NCI-H2081 (cell line): ENCODE measurements at places on chromosomes 6 and 20.

DNA sequence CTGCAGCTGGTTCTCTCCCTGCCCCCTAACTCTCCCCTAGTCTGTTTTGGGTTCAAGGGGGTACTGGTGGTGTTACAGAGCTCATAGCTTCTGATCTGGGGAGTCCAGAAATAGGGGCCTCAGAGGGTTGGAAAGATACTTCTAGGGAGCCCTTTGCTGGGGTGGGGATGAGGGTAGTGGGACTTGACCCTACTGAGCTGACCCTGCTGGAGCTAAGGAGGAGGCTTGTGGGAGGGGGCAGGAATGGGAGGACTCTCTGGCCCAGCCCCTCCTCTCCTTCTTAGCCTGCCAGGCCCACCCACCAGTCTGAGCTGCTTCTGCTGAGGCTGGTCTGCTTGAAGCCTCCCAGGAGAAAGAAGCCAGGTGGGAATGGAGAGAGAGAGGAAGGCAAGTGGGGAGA is at the start of gene EGFL8:
EGFL8 (plus strand) TSS at position 301 of the 400 bp plus-strand sequence. CDS start 1,571 bp downstream, outside the sequence.
- no peak for DNase-seq

DNA sequence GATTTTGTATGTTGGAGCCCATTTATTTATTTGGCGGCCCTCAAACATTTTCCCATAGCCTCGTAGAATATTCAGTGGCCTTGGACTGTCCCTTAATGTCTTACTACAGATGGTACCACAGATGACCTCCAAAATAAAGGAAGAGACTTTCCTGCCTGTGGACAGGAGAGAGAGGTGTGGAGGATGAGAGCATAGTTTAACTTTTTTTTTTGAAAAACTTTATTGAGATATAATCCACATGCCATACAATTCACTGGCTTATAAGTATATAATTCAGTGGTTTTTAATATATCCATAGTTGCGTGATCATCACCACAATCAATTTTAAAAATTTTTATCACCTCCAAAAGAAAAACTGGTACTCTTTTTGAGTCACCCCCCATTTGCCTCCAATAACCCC is 4.6 kb upstream of the PPP1R16B start:
- no peak for DNase-seq

- no peak for DNase-seq
Observed at GRCh38 chr6:13250703-13251102, 77.6 kb downstream of the TBC1D7 start.

GRCh38 chr6:104995989-104996617 is 39.2 kb downstream of the LIN28B start:
- no peak for DNase-seq

DNA sequence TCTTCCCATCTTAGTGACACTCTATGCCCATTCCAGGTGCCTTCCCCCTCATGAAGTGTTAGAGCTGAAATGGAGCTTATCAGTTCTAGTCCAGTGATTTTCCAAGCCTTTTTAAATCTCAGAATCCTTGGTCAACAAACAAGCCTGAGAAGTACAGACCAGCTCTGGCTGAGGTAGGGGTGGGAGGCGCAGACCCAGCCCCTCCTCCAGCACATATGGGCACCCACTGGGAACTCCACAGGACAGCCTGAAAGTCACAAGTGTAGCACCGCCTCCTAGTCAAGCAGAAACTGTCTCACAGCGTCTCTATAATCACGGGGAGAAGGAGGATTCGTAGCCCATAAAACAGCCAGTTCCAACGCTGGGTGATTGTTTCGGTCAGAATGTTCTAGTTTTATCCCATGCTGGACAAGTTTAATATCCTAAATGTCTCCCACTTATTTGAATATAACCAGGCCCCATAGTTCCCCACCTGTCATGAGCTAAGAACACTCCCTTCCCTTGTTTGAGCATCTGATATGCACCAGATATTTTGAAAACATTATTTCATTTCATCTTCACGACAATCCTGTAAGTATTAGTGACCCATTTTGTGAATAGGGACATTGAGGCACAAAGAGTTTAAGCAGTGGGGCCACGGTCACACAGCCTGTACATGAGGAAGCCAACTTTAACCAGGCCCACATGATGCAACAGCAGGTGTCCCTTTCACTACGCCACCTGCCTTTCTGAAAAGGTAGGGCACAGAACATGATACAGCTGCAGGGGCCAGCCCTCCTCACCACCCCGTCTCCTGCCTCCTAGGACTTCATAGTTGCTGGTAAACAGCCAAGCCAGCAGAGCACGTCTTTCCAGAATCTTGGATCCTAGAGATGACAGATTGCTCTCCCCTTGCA is 40.1 kb downstream of the TRAF3IP2 start:
- peak; percentile 52 for DNase-seq

- DNase-seq, result no peak
Observed at GRCh38 chr6:10610289-10610688, 84.1 kb downstream of the C6orf52 start.

DNA sequence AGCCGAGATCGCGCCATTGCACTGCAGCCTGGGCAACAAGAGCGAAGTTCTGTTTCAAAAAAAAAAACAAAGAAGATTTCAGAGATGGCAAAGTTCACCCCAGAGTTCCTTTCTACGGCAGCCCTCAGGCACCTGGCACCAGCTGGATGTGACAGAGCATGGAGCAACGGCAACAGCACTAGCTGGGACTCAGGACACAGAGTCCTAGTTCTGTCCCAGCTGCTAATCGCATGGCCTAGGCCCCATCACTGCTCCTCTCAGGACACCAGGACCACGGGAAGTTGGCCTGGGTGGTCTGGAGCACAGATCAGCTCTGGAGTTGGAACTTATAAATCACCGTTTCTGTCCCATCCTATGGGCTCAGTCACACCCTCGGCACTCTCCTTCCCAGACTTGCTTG is 1.1 kb downstream of the PGC start:
- DNase-seq, result no peak

DNA sequence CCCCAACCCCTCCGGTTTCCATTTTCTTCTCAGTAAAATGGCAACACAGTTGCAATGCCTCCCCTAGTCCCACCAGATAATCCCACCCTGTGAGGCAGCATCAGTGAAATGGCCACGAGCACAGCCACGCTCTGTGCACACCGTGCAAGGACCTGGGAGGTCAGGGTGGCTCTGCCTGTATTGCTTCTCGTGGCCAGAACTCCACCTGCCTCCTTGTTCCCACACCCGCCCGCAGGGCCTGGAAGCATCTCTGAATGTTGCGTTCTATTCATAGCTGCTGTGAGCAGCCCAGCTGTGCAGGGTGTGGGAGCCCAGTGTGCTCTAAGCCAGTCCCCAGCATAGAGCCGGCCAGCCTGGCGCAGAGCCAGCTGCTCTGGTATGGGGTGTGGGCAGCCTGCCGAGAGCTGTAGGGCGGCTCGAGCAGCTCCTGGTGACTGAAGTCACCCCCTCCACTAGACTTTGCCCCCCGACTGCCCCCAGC is 161.1 kb downstream of the DLL1 start:
- DNase-seq, result peak; percentile 57

- no peak for DNase-seq
Observed at GRCh38 chr6:134437376-134437775, 119.5 kb upstream of the SGK1 start.

DNA sequence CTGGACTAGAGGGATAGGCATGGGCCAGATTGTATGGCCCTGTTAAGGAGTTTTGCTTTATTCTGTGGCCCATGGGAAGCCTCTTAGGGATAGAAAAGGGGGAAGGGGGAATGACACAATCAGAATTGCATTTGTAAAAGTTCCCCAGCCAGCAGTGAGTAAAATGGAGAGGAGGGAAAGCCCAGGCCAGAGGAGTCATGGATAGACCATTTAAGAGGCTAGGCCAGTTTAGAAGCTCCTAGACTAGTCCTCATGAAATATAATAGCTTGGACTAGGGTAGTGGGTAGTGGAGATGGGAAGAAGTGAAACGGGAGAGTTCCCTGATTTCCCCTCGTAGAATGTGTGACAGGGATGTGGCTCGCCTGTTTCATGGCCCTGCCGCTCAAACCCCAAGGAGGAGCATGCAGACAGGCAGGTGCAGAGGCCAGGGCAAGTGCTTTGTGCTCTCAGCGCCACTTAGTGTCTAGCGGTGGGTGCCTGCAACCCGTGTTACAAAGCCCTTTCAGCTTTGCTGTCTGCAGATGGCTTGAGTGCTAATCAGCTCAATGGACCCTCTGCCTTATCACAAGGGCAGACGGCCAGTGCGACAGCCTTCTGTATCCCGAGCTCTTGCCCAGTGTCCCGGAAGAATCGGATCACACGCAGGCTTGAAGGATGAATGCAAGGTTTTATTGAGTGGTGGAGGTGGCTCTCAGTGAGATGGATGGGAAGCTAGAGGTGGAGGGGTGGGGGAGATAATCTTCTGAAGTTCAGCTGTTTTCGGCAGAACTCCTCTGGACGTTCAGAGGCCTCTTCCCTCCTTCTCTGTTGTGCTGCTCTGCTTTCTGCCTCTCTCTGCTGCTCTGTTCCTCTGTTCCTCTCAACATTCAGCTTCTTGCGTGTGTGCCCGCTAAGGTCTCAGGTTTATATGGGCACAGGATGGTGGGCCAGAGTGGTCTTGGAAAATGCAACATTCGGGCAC is 141.1 kb downstream of the CEP57L1 start:
- DNase-seq, result no peak

DNA sequence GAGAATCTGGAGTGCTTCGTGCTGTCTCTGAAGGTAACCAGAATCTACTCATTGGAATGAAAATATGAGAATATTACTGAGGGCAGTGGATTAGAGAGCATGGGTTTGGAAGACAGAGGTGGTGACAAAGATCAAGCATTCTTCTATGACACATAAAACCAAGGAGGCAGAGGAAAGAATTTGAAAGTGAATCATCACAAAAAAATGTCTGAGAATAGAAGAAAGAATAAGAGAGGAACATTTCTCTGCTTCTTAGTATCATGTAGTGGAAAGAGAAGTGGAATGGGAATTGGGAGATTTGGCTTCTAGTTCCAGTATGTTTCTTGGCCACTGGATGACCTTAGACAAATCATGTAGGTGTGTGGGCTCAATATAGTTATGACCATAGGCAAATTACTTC is 474.0 kb downstream of the TFAP2B start:
- no peak for DNase-seq

DNA sequence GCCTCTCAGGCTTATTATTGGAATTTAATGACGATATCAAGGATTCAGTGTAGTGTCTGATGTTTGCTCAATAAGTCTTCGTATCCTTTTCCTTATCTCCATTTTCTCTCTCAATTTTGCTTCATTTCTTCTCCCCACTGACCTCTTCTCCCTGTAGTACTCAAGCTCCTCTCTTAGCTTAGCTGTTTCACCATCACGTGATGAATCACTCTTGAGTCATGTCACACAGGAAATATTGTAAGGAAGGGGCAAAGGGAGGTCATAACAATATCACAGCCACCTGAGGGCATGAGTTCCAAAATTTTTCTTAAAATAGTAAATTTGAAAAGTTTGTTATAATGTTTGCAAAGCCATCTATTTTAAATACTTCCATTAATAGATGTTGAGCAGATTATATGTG is 392.2 kb upstream of the MARCKS start:
- no peak for DNase-seq

DNA sequence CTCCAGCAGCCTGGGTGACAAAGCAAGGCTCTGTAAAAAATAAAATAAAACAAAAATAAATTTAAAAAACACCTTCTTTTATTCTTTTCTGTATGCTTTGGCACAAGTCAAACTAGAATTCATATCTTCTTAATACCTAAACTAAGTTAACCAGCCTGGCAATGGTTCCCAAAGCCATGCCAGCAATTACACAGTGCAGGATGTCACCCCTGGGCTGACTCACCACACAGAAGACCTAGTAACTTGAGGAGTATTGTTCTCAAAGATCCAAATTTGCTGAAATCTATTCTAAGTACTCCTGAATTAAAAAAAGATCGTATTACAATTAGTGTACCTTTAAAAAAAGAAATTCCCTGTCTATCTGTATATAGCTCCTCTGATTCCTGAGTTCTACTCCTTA is 162.7 kb upstream of the SGK1 start:
- no peak for DNase-seq

- no peak for DNase-seq
Observed at GRCh38 chr6:140871911-140872310, 1260.8 kb upstream of the GJE1 start.

GRCh38 chr20:15359056-15359455 is 1021.6 kb upstream of the FLRT3 start:
- DNase-seq, result no peak

DNA sequence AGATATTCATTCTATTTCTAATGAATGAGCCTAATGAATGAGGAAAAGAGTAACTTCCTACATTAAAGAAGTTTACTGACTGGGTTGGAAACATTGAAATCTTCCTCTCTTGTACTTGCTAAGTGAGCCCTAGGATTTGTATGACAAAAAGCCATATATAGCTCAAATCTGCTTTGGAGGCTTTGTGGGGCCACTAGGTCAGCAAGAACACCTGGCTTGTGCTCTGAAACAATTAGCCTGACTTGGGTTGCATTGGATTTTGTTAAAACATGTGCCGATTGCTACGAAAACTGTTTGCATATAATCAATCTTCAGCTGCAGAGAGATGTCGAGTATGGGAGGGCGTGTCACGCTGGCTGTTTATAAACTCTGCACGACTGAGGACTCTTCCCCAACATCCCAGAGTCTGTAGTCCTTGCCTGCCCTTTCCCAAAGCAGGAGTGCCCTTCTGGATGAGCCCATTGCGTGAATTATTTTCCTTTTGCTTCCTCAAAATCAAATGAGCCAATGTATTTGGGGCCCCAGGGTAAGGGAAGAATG is 684.8 kb downstream of the DHX35 start:
- DNase-seq, result no peak

DNA sequence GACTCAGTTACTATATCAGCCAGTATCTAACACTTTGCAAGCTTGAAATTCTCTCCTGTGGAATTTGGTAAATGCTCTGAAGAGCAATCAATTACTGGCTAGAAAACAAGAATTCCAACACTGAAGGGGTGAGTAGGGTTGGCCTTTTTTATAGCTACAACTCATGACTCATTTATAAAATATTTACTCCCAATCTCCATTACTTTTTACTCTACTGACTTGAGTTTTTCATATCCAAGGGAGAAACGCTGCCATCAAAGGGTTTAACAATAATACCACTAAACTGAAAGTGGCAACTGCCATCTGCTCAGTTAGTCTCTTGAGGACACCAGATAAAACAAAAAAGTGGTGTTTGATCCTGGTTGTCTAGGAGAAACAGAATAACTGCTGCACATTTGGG is 203.1 kb downstream of the UBE3D start:
- DNase-seq, result no peak

- DNase-seq, result no peak
Observed at GRCh38 chr6:50264995-50265571, 215.4 kb upstream of the DEFB112 start.

- DNase-seq, result peak; percentile 62
Observed at GRCh38 chr6:134097114-134097707, 44.8 kb upstream of the SLC2A12 start.

DNA sequence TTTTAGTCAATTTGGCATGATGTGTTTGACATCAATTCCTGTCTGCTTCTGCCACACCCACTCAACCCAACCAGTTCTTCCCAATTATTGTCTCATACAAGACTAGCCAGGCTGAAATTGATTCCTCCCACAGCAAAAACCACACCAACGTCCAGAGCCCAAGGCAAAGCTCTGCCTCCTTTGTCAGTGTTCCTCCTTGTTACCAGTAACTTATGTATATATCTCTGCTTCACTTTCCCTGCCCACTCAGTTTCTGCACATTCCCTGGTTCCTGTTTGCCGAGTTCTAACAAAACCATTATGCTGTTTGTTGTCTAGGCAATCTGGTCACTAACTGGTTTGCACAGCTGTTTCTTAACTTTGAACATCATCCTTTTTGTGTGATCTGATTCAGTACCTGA is 547.9 kb upstream of the PTCHD4 start:
- DNase-seq, result peak; percentile 20

- no peak for DNase-seq
Observed at GRCh38 chr6:17519120-17519519, 81.0 kb upstream of the FAM8A1 start.

- DNase-seq, result peak; percentile 13
Observed at GRCh38 chr6:156977527-156978291, 200.5 kb downstream of the ARID1B start.
